ENCODE measurements at places on chromosomes 12 and 14.

GRCh38 chr12:14395074-14395778 lies 29.7 kb downstream of the ATF7IP start:
- DNase-seq, result no peak

GRCh38 chr12:10214895-10215267 lies 2.2 kb downstream of the GABARAPL1 start:
- DNase-seq, result no peak

DNA sequence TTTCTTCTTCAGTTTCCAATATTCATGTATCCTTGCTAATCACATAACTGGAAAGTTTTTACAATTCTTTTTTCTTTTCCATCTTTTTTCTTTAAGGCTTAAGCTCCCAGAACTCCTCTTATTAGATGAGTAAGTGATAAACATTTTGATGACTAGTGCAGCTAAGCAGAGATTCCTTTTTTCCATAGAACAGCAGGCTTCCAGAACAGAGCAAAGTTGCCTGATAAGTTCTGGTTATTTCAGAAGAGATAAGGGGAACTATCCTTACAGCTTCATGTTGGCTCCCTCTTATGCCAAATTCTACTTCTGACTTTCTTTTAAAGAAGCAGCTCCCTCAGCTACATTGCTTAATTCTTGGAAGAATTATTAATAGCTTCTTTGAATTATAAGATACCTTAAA lies 194.7 kb upstream of the FAR2 start:
- DNase-seq, result no peak

DNA sequence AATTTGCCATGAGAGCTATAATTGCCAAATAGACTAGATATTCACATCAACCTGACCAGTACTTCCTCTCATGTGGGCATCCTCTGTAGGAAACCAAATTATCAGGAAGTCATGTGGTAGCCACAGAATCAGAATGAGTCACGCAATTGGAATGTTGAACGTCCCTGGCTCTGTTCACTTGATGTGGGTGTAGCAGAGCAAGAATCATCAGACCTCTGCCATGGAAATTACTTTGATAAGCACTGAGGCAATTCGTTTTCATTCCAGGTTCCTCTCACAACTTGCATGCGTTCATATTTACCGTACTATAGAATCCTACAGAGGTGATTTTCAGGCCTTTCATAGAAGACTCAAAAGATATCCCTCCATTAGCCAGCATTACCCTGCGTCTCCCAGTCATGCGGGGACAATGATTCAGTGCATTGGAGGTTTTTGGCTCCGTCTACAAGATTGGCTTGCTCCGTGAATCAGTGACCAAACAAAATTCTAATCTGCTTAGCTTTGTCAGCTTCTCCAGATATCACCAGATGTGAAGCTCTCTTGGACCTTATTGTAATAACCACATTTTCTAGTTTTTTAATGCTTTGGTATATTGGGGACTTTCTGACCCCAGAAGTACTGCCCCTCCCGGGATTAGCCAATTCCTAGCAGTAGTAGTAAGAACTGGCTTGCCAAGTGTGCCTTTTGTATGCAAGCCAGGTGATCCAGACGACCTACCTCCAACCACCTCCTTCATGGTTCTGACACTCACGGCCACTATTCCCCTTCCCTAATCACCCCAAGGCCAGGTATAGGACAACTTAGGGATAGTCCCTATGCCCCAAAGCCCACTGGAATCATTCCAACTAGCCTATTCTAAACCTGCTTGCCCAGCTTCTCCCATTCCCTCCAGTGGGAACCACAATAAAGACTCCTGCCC lies 133.4 kb downstream of the KICS2 start:
- no peak for DNase-seq

DNA sequence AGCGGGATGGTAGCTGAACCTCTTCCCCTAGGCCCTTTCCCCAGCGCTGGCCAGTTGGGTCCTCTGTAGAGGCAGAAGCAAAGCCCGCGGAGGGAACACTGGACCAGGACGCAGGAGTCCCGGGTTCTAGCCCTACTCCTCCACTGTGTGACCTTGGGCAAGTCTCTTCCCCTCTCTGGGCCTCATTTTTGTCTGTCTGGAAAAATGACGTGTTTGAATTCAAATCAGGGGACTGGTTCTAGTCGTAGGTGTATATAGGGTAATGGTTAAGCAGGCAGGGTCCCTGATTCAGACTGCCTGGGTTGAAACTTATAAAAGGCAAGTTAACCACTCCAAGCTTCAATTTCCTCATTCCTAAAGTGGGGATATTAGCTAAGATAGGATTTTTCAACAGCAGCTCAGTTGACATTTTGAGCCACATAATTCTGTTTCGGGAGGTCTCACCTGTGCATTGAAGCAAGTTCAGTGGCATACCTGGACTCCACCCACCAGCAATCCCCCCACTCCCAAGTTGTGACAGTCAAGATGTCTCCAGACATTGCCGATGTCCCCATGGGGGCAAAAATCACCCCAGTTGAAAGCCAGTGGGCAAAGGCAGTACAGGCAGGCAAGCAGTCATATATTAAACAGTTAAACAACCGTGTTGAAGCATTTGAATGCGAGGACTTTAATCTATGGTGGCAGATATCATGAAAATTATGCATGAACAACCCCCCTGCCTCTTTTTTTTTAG lies 899 bp downstream of the TPCN1 start:
- DNase-seq, result no peak

- DNase-seq, result no peak
Observed at GRCh38 chr12:12202747-12203146, 64.1 kb downstream of the LRP6 start.

- DNase-seq, result no peak
Observed at GRCh38 chr12:70045514-70045913, 197.7 kb upstream of the CNOT2 start.

DNA sequence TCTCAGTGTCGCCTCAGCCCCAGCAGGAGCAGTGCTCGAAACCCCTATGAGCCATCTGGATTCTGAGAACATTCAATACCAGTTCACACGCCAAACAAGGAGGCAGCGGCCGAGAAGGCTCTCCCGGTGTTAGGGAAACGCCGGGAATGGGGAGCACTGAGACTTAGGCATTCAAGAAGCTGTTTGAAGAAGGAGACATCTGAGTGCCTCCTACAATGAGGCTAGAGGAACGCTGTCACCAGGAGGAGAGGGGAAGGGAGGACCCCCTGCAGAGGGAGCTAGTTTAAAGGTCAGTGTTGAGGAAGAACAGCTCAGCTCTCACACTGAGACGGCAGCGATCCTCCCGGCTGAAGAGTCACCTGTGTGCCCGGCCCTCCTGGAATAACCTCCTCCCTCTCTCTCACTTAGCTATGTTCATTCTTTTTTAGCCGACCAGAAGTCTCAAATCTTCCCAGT lies 69.9 kb downstream of the SERPINA3 start:
- no peak for DNase-seq

DNA sequence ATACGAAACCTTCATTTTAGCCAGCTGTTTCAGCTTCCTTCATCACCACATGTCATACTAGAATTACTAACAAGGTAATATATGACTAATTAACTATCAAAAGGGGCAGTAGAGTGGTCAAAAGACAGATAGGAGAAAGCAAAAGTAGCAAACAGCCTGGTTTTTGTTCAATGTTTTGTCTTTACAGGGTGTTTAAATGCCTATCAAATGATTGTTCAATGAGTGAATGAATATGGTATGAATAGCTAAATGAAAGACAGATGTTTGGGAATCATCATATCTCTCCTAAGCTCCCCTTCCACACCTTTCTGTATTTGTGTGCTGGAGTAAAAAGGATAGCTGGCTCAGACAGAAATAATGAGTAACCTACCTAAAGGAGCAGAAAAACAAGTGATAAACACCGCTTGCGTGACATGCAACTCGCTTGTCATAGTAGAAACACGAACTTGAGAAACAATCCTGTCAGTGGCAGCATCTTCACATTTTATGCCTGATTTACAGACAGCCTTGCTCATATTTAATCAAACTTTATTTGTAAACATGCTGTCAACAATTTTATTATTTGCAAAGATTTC lies 34.2 kb downstream of the ABCC9 start:
- DNase-seq, result no peak

All from breast epithelium (tissue), 4 donors.